Activated CD4-positive, CD25-positive, alpha-beta regulatory T cell treated with anti-CD3 and anti-CD28 coated beads, Interleukin-2, amount 50 U/mL, for 72 hours (primary cell): ENCODE measurements at places on chromosomes 7 and 10.
A peak's percentile ranks its signal among the peaks of the same experiment; 100 is the strongest.

DNA sequence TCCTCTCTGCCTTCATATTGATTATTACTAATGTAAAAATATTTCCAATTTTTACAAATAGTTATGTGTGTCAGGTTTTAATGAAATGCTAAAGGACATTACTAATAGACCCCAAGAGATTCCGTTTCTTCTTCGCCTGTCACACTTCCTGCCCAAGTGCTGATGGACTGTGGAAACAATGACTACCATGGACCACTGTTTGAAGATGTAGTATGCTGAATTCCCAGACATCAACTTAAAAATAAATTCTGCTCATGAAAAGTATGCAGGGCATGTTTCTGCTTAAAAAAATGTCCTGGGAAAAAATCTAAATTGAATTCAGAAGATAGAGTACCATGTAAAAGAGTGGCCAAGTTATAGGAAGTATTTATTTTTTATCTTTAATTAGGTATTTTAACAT lies 52.1 kb downstream of the ST7 start:
- DNase-seq = no peak

DNA sequence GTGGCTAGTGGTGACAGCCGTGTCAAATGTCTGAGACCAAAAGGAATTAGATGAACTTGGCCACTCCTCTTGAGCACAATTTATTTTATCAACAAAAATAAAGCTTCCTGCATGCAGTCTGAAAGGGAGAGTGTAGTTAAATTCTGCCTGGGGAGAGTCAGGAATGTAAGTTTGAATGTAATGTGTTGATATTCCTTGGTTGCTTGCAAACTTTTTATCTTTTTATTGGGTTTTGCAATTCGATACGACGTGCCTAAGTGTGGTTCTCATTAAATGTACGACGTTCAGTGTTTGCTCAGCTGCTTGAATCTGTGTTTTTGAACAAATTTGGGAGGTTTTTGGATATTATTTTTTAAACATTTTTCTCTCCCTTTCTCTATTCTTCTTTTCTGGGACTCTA lies 839.9 kb downstream of the CCSER2 start:
- no peak for DNase-seq

DNA sequence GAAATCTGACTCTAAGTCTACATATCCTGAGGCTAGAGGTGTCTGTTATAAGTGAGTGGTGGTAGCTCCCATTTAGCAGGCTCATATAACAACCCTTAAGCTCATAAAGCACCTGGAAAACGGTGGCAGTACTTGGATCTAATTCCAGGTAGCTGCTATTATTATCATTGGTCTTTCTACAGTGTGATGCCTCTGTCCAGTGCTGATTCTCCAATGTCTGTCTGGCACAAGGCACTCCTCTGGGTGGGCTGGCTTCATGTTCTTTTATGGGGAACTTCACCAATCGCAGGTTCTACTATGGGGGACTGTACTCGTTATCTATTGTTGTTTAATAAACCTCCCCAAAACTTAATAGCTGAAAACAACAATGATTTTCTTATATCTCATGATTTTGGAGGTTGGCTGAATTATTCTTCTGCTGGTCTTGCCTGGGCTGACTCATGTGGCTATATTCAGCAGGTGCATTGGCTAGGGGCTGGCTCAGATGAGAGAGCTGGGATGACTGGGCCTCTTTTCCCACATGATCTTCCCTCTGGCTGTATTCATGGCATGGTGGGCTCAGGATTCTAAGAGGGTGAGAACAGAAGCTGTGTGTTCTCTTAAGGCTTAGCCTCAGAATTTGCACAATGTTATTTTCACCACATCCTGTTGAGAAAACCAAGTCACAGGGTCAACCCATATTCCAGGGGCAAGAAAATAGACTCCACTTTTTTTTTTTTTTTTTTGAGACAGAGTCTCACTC lies 93.0 kb upstream of the PCGF5 start:
- DNase-seq = no peak

DNA sequence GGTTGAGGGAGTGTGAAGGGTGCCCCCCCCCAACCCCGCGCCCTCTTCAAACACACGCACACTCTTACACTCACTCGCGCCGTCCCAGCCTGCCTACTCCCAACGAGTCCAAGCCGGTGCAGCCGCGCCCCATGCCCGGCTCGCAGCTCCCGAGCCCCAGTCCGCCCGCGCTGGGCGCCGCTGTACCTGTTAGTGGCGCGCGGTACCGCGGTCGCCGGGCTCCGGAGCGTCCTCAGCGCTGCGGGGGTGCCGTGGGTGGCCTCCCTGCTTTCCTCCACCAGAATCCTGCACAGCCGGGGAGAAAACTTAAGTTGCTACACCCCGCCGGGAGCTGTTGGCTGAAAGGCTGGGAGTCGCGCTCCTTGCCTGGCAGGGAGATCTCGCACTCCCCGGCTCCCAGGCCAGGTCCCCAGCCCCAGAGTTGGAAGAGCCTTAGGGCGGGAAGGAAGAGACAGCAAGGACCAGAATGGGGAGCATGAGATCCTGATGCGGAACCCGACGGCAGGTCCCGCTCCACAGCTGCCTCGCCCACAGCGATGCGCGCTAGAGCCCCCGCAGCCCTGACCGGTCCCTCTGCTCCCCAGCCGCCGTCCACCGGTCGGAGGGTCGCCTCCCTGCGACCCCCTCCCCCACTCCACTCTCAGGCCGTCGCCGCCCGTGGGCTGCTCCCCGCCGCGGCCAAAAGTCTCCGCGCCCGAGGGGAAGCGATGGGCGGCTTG lies 863 bp downstream of the ST8SIA6 start:
- peak; percentile 56 for DNase-seq

- DNase-seq = no peak
Measured at GRCh38 chr7:27585781-27586447, 76.8 kb downstream of the HIBADH start.

- DNase-seq = no peak
Measured at GRCh38 chr10:75410132-75411005, 8.8 kb upstream of the ZNF503 start.
